WERI-Rb-1 (cell line): ENCODE measurements at places on chromosomes 3 and 15.

DNA sequence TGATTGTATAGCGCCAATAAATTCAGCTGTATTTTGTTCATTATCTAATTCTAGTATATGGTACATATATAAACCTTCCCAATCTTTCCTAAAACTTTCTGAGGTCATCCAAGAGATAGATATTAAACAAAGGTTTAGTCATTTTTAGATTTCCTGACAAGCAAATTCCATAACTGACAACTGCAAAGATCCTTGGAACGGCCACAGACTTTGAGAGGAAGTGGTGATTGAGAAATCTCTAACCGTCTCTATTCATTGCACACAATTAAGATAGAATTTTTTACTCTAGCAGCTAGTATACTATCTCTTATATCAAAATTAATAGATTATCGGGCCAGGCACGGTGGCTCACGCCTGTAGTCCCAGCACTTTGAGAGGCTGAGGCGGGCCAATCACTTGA is 4.7 kb downstream of the CSNK1G1 start:
- DNase-seq, result no peak

DNA sequence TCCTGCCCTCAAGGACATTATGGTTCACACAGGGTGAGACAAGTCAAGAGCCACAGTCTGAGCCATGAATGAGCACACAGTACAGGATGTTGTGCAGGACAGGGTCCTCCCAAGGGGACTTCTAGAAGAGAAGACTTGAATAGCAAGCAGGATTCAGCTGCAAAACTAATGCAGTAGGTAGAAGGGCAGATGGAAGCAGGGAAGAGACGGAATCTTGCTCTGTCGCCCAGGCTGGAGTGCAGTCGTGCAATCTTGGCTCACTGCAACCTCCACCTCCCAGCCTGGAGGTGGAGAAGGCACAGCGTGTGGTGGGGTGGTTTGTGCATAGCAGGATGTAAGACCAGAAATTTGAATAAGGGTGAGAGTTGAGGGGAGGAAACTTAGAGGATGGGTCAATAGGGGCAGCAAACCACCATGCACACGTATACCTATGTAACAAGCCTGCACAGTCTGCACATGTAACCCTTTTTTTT is 8.0 kb downstream of the BCL2L10 start:
- no peak for DNase-seq

GRCh38 chr3:16911916-16912315 is 27.2 kb downstream of the PLCL2 start:
- DNase-seq, result no peak

DNA sequence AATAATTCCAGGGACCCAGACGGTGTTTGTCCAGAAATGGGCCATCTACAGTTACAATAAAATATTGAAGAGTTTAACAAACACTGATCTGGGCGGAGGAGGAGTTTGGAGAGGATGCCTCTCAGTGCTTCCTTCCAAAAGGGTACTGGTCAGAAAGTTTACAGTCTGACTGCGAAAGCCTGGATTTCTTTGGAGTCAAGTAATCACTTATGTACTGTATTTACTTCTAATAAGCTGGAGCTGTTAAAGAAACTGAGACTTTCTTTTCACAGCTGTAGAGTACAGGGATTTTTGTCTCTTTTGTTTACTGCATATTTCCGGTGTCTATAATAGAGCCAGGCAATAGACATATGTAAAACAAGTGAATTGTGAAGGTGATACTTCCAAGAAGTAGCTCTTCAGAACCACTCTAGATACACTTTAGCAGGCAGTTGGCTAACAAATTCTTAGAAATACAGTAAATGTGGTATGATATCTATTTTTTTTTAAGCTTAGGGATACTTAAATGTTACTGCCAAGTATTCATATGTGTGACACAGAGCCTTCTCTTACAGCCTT is 22.1 kb upstream of the NEO1 start:
- DNase-seq, result no peak

DNA sequence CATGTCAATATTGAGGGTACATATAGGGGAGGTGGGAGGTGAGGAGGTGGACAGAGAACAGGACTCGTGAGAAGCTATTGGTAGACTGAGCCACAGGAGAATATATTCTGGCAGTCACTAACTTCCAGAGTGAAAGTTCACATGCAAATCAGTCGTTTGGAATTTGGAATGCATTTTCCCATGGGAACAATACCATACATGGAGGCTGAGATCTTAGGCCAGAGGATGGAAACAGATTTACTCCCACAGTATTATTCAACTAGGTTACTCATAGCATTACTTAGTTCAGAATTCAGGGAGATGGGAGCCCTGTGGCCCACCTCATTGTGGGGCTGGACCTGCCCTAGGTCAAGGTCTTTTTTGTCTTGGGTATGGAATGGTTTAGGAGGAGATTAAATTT is 36.4 kb upstream of the ABHD2 start:
- no peak for DNase-seq

DNA sequence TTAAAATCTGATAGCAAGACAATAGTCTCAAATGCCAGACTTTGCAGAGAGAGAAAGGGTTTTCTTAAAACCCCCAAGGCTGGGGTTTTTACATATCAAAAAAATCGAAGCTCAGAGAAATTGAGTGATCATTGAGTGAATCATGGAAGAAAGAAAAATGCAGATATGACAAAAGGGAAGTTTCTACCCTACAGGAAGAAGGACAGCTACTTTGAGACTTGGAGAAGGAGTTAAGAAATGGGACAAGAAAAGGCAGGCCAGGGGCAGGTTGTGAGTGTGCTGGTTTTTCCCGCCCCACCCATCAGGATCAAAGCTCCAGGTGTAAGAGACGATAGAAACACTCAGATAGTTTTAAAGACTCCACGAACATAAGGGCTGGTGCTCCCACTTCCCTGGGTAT is 18.6 kb downstream of the TMEM158 start:
- no peak for DNase-seq

GRCh38 chr3:172991424-172991996 is 149.5 kb downstream of the SPATA16 start:
- no peak for DNase-seq

DNA sequence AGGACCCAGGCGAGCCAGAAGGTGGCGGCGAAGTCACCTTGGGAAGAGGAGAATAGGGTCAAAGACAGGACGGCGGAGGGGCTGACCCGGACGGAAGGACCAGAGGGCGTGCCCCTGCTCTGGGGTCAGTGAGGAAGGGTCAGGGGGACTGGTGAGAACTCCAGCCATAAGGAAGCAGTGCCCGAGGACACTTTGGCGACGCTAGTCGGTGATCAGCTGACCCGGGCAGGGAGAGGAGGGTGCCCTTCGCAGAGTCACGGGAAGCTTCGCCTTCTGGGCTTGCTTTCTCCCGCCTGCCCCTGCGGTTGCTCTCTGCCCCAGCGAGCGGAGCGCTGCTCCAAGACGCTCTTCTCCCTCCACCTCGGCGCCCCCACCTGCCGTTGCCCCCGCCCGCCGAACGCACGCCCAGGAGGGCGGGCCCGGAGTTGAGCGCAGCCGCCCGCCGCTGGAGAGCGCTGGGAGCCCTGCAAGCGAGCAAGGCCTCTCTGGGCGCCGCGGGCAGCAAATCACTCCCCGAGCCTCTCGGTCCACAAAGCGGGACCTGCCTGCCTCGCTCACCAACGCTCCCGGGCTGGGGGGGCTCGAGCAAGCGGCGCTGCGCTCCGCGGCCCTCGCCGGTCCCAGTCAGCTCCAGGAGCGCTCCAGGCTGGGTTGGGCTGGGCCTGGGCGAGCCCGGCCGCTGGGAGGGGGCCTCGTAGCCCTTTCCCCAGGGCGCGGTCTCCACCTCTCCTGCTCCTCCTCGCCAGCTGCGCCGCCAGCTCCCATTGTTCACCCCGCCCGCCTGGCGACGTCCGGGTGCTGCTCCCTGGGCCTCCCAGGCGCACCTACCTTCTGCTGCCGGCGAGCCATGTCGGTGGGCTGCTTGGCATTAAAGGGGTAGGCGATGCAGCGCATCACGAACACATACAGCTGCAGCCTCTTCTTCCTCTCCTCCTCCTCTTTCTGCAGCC is 1.2 kb downstream of the CADPS start:
- DNase-seq, result peak; percentile 88

GRCh38 chr3:60133269-60134162 is 1083.7 kb upstream of the CFAP20DC start:
- no peak for DNase-seq

GRCh38 chr15:32007355-32007960 is 22.9 kb upstream of the CHRNA7 start:
- no peak for DNase-seq

- DNase-seq, result no peak
Observed at GRCh38 chr3:133042778-133043177, 4.6 kb downstream of the TMEM108 start.

GRCh38 chr3:139307072-139307491 is 36.7 kb upstream of the MRPS22 start:
- no peak for DNase-seq

- DNase-seq, result no peak
Observed at GRCh38 chr3:113214917-113215595, 3.7 kb downstream of the BOC start.

GRCh38 chr3:14770591-14770990 is 48.2 kb upstream of the FGD5 start:
- DNase-seq, result no peak

DNA sequence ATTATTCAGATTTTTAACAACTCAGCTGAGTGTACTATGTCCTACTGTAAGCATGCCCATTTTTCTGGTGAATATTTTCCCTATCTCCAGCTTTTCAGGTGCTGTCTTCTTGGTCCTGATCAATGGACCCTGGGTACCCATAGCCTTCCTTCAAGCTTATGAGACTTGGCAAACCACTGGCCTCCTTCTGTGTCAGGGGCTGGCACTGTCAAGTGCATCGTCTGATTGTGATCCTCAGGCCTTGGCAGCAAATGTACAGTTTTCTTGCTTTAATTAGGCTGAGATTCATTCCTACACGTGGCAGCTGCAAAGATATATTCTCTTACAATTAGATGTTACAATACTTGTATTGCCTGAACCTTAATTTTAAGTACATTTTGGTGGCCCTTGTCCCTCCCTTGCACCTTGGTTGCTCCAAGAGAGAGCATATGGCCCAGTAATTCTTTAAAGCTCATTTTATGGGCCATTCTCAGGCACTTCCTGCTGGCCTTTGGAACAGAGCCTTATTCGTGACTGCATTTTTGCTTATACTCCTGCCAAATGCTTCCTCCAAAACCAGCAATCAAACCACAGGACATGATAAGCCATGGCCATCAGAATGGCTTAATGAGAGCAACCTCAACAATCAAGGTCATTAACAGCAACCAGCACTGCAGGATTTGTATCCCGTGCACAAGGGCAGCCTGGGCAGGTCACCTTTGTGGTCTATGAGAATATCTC is 179.9 kb downstream of the CNTN6 start:
- DNase-seq, result no peak

- DNase-seq, result peak; percentile 60
Observed at GRCh38 chr15:71810256-71811035, at the start of gene NR2E3. NR2E3 (plus strand) TSS chr15:71810554; CDS start chr15:71810744, 190 bp downstream.

- DNase-seq, result no peak
Observed at GRCh38 chr3:16428612-16429011, 84.9 kb downstream of the RFTN1 start.

GRCh38 chr3:33437556-33438283 is 2.5 kb downstream of the UBP1 start:
- DNase-seq, result no peak

GRCh38 chr3:43885908-43886618 is 195.3 kb downstream of the ABHD5 start:
- DNase-seq, result no peak

DNA sequence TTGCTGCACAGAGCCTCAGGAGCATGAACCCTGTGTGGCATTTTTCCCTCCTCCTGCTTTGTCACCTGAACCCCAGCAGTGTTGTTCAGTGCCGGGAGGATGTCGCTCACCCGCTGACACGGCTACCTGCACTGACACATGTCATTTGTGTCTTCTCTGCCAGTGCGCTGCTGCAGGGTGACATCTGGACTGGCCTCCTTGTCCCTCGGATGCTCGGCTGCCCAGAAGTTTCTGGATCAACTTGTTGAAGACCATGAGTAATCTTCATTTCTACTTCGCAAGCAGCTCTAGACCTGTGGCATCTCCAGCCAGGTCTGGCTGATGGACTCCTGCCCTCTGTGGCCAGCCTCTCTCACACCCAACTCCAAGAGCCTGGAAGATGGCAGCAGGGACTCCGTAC is 311.1 kb upstream of the C2CD4B start:
- DNase-seq, result no peak

- DNase-seq, result no peak
Observed at GRCh38 chr3:4908433-4909156, 70.6 kb upstream of the BHLHE40 start.

DNA sequence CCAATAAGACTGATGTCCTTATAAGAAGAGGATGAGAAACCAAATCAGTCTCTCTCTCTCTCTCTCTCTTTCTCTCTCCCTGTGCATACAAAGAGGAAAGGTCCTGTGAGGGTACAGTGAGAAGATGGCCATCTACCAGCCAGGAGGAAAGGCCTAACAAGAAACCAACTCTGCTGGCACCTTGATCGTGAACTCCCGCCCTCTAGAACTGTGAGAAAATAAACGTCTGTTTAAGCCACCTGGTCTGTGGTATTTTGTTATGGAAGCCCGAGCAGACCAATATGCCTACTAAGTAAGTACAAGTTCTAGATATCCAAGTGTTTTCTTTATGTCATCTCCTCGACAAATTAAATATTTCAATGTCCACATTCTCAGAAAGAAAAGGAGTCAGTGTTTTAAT is 44.9 kb upstream of the TMC3 start:
- no peak for DNase-seq

- peak; percentile 50 for DNase-seq
Observed at GRCh38 chr3:186653984-186654383, 11.8 kb upstream of the HRG start.
